ENCODE measurements at places on chromosomes 5 and 9.

- DNase-seq: no peak
These were observed 325.0 kb downstream of the AGTPBP1 start for GRCh38 chr9:85416715-85417114.

GRCh38 chr5:118519466-118519865 is 468.9 kb downstream of the DTWD2 start:
- no peak for DNase-seq

DNA sequence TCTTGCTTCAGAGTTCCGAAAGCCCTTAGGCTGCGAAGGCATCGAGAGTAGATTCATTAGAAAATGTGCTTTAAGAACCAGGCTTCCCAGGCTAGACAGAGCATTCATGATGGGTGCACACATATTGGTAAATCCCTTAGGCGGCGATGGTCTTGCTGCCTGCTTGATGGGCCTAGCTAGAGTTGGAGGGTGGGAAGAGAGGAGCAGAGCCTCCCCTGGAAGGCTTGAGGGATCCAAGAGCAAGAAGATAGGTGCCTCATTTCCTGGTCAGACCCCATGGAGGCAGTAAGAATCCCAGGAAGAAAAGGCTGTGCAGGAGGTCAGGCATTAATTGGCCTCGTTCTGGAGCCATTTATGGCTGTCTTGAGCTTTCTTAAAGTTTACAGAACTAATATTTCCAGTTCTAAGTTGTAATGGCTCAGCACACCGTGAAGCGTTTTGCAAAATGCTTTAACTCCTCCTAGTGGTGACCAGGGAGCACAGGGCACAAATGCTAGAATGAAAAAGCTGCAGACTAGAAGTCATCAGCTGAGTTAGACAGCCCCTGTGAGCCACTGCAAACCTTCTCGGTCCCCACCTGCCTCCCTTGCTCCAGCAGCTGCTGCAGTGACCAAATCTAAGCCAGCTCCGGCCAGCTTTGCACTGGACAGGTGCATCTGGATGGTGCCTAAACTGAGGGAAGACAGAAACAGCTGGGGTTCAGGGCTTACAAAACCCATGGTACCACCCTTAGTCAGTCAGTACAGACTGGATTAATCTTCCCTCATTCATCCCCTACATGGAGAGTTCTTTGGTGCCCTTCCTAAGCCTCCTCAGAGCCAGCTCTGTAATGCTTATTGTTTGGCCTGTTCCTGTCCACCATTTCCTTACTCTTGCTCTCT is 14.7 kb downstream of the SLC45A2 start:
- DNase-seq: peak; percentile 39

DNA sequence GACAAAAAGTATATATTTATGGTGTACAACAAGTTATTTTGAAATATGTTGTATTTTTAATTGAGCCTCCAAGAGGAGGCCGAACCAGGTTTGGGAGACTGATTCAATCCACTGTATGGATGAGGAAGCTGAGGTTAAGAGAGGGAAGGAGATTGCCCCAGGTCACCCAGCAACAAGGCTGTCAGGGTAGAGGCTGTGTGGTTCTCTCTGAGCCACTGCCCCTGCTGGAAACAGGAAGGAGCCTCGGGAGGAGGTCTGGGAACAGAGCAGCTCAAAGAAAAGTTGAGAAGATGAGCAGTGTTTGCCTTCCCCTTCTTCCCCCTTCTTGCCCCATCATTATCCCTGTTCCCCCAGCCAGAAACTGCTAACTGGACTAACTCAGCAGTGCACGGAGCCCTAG is 6.6 kb upstream of the FAT2 start:
- DNase-seq: no peak

DNA sequence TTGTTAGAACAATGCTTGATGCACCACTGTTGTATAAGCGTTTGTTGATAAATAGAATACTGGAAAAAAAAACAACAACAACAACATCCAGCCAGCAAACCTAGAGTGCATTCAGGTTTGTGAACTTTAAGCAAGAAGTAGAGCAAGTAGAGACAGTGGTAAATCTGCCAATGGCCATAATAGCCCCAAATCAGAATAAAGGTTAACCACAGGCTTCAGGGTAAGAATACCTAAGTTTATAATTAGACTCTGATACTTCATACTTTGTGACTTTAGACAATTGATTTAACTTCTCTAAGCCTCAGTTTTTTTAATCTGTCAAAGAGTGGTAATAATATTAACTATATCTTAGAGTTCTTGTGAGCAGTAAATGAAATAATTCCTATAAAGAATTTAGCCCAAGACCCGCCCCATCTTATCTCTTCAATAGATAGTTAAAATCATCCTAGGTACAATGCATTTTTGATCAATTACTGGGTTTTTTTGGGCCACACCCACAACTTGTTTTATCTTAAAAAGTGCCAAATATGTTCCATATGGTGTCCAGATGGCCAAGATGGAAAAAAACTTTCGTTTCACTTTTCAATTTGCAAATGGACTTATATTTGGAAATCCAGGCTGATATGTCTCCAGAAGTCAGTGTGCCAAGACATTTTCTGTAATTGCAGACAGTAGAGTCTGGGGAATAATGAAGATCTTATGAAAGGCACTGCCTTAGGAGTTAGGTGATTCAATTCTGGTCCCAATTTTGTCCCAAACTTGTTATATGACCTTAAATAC is 24.5 kb upstream of the DPYSL3 start:
- no peak for DNase-seq

DNA sequence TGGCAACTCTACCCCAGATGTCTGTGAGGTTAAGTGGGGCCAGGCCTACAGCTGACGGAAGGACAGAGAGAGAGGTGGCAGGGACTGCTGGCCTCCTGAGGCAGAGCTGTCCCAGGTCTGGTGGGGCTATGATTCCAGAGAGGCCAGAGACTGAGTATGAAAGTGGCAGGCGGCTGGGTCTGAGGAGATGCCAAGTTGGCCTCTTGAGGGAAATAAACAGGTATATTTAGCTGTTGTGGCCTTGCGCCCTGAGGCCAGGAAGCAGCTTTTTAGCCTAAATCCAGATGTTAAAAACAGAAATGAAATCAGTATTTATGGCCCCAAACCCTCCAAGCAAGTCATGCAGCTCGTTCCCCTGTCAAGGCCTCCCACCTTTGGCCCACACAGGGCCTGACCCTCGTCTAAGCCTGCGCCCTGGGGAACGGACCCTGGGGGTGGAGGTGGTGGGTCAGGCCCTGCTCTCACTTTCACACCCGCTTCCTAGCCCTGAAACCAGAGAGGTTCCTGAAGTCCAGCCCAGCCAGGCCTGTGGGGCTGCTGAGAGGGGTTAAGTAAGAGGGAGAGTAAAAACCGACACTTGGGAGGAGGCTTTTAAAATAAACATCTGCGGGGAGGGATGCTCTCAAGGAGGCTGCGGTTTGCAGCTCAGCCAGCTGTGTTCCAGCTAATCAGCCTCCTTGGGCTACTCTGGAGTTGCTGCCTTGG is 18.7 kb downstream of the PCDHGC5 start:
- peak; percentile 80 for DNase-seq

- no peak for DNase-seq
These were observed 243.2 kb downstream of the ARHGAP26 start for GRCh38 chr5:143013176-143013891.

GRCh38 chr5:62308439-62308838 is 2.4 kb downstream of the KIF2A start:
- no peak for DNase-seq

DNA sequence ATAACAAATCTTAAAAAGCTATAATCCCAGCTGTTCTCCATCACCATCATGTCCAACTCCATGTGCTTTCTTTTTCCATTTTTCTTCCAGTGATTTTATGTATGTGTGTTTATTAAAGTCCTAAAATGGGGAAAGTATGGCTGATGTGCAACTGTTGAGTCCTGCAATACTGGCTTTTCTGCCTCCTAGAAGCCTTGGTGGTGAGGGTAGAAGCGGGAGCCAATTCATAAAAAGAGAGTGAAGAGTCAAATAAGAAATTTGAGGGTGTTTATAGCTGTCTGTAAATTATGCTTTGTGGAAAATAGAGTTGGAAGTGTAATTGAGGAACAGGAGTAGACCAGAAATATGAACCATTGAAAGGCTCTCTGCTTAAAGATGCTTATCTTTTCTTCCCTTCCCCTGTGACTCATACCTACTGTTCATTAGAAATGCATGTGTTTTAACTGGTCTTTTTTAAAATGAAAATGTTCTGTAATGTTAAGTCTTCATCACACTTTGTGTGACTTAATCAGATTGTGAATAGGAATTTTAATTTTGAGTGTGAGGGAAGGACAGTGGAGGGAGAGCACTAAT is 80.1 kb downstream of the ZCCHC7 start:
- no peak for DNase-seq

DNA sequence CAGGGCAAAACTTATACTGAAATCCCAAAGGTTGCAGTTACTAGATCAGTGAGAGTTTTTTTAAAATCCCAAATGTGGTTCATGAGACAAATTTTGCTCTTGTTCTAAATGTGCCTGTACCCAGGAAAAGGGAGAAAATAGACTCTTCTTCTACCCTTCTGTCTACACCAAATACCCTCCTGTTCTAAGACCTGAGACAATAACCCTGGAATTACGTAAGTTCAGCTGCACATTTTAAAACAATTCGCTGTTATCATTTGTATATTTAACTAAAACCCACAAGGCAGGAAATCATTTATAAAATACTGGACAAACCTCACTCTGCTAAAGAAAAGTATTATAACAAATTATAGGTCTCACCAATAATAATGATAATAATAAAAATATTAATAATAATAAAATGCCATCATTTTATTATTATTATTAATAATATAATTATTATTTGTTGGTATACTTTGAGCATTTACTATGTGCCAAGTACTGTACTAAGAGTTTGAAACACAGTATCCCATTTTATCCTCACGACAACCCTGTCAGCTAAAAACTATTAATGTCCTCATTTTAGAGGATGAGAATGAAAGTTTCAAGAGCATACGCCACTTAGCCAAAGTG is 49.8 kb upstream of the AFAP1L1 start:
- DNase-seq: no peak

GRCh38 chr5:157659868-157660660 is 7.8 kb upstream of the SOX30 start:
- no peak for DNase-seq

GRCh38 chr5:174527916-174528540 is 196.4 kb upstream of the MSX2 start:
- no peak for DNase-seq

DNA sequence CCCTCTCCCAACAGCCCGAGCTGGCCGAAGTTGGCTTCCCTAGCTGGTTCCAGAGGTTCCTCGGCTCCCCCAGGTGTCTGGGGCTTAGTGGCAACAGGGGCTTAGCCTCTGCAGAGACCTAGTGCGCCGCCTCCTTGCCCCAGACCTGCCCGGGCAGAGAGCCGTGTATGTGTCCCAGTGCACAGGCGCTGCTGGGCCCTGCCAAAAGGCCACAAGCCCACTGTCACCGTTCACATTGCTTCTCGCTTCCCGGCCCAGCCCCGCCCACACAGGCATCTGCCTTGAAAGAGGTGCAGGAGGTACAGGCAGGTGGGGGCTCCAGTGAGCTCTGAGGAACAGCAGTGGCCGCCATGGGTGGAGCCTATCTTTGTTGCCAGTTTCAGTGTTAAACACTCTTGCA is 2.5 kb upstream of the CACFD1 start:
- no peak for DNase-seq

- no peak for DNase-seq
These were observed 19.7 kb downstream of the DNAJA1 start for GRCh38 chr9:33044677-33045282.

GRCh38 chr9:72363236-72363635 is 1.8 kb downstream of the ZFAND5 start:
- DNase-seq: no peak

DNA sequence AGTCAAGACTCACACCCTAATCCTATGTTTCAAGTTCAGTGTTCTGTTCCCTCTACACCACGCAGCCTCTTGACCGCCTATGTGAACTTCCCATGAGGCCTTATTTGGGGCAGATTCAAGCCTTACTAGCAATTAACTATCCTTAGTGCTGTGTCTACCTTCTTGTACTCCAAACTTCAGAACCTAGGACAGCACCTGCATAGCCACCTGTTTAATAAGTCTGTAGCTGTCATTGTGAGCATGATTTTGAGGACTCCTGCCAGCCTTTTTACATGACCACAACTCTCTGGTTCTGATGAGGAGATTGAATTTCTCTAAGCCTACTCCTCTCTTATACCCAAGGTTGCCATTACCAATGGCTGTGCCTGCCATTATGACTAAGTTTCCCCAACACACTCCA is 50.8 kb upstream of the PCSK1 start:
- DNase-seq: peak; percentile 1

GRCh38 chr9:15277400-15278090 is 29.5 kb downstream of the TTC39B start:
- DNase-seq: no peak

Measured in smooth muscle cell of the brain vasculature (primary cell).